ENCODE measurements at places on chromosomes 1 and 21. TPM values are rescaled to one million over a fixed set of nuclear protein-coding genes. Genes with fewer than 3 reads are reported as not detected.

Gene RNU1-2
- total RNA-seq, result not detected

Gene GBP6
- not detected for total RNA-seq

GRCh38 chr1:36890776-36891175, 143.5 kb downstream of the GRIK3 start:
- no peak for DNase-seq

GRCh38 chr1:117753232-117753631, 147.4 kb downstream of the TENT5C start:
- DNase-seq, result no peak

- no peak for DNase-seq
These were observed 135.8 kb downstream of the PTPRU start for GRCh38 chr1:29372108-29372507.

Gene GJC2
- 0.10 TPM for total RNA-seq

- DNase-seq, result no peak
These were observed 83.3 kb downstream of the ARHGEF10L start for GRCh38 chr1:17622823-17623222.

Gene C1orf141
- not detected for total RNA-seq

GRCh38 chr1:203640723-203641502, 14.3 kb downstream of the ATP2B4 start:
- no peak for DNase-seq

GRCh38 chr1:247531937-247532336, 4.3 kb downstream of the OR2C3 start:
- no peak for DNase-seq

- DNase-seq, result no peak
These were observed 3.1 kb downstream of the BTG2 start for GRCh38 chr1:203308328-203308922.
